Left renal pelvis (tissue), 4 donors: ENCODE measurements at places on chromosomes 1 and 21. TPM values are rescaled to one million over a fixed set of nuclear protein-coding genes. Genes with fewer than 3 reads are reported as not detected.
A peak's percentile ranks its signal among the peaks of the same experiment; 100 is the strongest.

DNA sequence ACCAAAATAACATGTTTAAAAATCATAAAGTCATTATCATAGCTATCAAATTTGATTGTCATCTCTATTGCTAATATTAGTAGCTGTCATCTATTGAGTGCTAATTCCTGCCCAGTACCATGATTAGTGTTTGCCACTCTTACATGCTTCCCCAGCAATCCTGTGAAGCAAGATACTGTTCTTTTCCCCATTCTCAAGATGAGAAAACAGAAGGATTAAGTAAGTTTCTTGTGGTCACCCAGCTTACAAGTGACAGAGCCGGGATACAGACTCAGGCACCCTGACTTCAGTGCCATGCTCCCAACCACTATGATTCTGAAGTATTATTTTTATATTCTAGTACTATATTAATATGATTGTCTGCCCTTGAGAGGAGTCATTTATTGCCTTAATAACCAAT lies 36.5 kb downstream of the LRRC8C start:
- DNase-seq = no peak

DNA sequence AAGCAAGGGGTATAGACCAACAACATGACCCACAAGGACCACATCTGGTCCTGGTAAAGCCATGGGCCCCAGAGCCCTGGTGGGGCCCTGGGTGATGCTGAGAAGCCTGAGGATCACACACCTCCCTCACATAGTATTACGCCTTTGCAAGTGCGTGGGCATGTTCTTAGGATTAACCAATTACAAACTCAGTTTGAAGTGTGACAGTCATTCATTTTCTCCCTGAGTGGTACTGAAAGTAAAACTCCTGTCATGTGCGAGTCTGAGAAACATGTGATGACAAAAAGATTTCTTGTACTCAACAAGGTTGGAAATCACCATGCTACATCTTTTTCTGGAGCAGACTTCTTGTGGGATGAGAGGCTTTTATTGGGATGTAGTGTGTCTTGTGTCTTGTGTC lies 315.3 kb upstream of the DUSP10 start:
- no peak for DNase-seq

DNA sequence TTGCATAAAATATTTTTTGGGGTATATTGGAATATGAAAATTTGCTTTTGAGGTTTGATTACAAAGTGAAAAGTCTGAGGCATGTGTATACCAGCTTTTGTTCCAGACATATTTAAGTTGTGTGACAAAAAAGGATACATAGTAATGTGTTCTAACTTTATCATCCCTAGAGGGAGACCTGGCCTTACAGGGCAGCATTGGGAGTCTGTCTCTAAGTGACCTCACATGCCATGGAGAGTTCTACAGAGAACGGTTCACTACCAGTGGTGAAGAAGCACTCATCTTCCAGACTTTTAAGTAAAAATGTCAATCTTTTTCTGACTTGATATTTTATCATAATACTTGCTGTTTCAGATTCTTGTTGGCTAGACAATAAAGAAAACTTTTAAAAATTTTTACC lies 61.0 kb downstream of the VPS13D start:
- DNase-seq = no peak

- no peak for DNase-seq
Measured at GRCh38 chr1:218025454-218025853, 259.6 kb upstream of the RRP15 start.

DNA sequence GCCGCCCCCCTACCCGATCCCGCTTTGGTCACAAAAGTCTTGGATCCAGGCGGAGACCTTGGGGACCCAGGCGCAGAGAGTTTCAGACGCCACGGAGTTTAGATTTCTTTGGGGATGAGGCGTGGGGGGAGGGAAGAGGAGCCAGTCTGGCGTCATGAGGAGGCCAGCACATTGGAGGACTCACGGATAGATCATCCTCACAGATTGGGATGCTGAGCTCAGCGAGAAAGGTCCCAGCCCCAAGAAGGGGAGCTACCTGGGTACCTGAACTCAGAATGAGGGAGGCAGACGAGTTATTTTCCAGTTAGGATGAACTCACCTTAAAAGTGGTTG lies 393 bp downstream of the ELAPOR1 start:
- DNase-seq = no peak

DNA sequence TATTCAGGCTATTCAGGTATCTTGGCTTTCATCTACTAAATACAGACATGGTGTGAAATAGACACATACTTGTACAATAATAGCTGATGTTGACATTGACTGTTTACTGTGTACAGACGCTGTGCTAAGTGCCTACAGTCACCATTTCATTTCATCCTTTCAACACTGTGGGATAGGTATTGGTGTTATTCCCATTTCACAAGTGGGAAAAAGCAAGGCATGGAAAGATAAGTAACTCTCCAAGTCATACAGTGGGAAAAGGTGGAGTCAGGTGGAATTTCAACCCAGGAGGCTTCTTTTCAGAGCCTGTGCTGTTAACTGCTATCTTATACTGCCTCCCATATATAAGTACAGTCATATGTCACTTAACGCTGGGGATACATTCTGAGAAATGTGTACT lies 49.6 kb upstream of the ATP1A1 start:
- no peak for DNase-seq

- peak; percentile 70 for DNase-seq
Measured at GRCh38 chr1:22416555-22417454, 34.8 kb upstream of the ZBTB40 start.

GRCh38 chr1:23179862-23180261 lies 11.2 kb upstream of the LUZP1 start:
- no peak for DNase-seq

DNA sequence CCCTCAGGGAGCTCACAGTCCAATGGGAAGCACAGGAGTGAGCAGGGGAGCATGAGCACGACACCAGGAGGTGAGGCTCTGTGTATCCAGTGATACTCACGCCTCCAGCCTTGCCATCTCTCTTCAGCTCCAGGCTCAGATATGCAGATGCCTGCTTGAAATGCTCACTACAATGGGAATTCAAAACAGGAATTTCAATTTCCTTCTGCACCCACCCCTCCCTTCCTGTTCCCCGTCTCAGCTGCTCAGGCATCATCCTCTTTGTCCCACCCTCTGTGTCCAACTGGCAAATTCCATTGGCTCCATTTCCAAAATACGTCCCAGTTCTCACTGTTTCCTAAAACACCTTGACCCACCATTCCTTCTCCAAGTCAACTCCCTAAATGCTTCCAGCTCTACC lies 58.9 kb downstream of the FBXO2 start:
- DNase-seq = no peak

DNA sequence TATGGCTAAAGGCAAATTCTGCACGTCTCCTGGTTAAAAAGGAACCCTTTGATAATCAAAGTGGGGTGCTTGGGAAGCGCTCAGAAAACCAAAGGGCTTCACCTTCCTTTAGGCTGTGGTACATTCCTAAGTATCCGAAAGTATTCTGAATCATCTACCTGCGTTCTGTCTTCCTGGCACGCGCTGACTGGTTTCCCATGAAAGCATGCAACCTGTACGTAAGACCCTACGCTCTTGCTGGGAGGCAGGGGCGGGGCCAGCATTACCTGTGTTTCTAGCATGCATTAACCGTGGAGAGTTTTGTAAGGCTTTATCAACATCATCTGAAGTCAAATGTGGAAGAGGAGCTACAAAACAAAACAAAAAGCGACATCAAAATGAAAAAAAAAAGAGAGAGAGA lies 96.0 kb downstream of the ERG start:
- no peak for DNase-seq

- DNase-seq = no peak
Measured at GRCh38 chr1:182139496-182139895, 78.0 kb upstream of the ZNF648 start.

- peak; percentile 81 for DNase-seq
Measured at GRCh38 chr21:37546949-37547614, 180.5 kb downstream of the DYRK1A start.

DNA sequence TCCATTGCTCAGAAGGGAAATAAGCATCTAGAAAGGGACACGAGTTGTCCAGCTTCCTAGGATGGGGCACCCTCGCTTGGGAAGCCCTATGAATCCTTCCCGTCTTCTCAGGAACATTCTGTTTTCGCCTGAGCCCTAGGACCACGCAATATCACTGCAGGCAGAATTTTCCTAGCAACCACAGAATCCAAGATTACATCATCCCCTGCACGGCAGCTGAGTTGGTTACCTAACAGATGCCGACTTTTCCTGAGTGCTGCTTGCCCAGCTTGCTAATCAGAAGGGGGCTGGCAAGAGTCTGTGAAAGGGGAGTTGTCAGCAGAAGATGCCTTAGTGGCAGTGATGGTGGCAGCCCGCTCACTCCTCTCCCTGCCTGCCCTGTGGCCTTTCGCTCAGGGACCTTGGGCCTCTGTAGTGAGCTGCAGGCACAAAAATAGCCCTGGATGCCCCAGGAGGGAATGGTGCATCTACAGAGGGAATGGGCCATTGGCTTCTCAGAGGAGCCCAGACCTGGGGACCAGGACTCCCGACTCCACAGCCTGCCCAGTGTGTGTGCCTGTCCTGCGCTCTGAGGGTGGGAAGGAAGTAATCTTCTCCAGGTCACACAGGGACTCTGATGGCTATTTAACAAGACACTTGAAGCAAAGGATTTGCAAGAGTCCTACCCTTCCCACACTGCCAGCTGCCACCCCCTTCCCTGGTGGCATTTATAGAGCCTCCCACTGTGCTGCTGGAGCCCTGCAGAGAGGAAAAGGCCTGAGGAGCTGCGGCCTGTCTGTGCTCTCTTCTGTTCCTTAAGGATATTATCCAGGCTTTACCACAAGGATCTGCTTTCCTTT lies 28.9 kb upstream of the CLSTN1 start:
- no peak for DNase-seq

GRCh38 chr1:163656095-163656759 lies 334.5 kb downstream of the NUF2 start:
- DNase-seq = no peak

DNA sequence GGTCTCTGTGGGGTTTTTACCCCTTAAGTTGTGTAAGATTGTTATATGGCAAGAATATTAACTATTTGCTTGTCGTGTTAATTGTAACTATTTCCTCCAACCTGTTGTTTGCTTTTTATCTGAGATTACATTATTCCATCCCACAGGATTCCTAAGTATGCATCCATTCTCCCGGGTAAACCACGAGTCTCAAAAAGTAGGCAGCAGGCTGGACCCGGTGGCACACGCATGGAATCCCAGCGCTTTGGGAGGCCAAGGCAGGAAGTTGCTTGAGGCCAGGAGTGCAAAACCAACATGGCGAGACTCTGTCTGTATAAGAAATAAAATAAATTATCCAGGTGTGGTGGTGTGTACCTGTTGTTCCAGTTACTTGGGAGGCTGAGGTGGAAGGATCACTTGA lies 12.6 kb upstream of the RSPO1 start:
- DNase-seq = no peak

GRCh38 chr1:93692983-93693591 lies 11.4 kb upstream of the BCAR3 start:
- DNase-seq = no peak

- DNase-seq = no peak
Measured at GRCh38 chr1:160641323-160642280, 5.2 kb downstream of the SLAMF1 start.

GRCh38 chr1:156082309-156083091 lies at the start of gene MEX3A:
TSS of gene MEX3A (minus strand) at chr1:156082465. CDS start at chr1:156081998, 467 bp downstream.
- peak; percentile 83 for DNase-seq

- no peak for DNase-seq
Measured at GRCh38 chr1:9384128-9384527, 91.4 kb downstream of the SPSB1 start.

The MAP1LC3C gene
- 3.4 TPM for polyA plus RNA-seq

The SNAP47 gene
- 42.8 TPM for polyA plus RNA-seq

The SAMD13 gene
- polyA plus RNA-seq = 6.2 TPM

The LCE1B gene
- polyA plus RNA-seq = not detected

The HMGCS2 gene
- 3.9 TPM for polyA plus RNA-seq

The SYT14 gene
- 0.26 TPM for polyA plus RNA-seq

The DPYD gene
- polyA plus RNA-seq = 16.0 TPM
